Umbilical cord (tissue), 2 donors: ENCODE measurements at places on chromosomes 7 and 10. TPM values are rescaled to one million over a fixed set of nuclear protein-coding genes. Genes with fewer than 3 reads are reported as not detected.

- no peak for DNase-seq
Measured at GRCh38 chr10:71074176-71074755, 138.1 kb upstream of the UNC5B start.

GRCh38 chr10:8978100-8978499 lies 923.6 kb downstream of the GATA3 start:
- DNase-seq = peak; percentile 4

- peak; percentile 23 for DNase-seq
Measured at GRCh38 chr7:16431646-16432424, 10.5 kb upstream of the CRPPA start.

GRCh38 chr10:45376371-45376801 lies 2.4 kb downstream of the ALOX5 start:
- no peak for DNase-seq

- DNase-seq = no peak
Measured at GRCh38 chr7:143447466-143447865, 4.2 kb downstream of the TAS2R60 start.

DNA sequence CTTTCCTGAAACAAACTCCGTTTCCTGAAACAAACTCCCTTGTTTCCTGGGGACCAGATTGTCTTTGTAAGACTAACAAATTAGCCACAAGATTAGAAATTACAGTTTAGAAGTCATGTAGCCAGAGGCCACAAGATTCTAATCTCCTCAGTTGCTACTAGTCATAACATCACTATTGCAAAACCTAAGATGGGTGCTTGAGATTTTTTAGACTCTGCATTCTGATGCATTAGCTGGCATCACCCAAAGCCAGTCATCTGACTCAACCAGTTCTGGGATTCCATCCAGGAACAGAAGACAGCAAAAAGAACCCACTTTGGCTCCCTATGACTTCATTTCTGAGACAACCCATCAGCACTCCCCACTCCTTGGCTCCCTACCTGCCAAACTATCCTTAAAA lies 367.9 kb upstream of the MBL2 start:
- DNase-seq = no peak

DNA sequence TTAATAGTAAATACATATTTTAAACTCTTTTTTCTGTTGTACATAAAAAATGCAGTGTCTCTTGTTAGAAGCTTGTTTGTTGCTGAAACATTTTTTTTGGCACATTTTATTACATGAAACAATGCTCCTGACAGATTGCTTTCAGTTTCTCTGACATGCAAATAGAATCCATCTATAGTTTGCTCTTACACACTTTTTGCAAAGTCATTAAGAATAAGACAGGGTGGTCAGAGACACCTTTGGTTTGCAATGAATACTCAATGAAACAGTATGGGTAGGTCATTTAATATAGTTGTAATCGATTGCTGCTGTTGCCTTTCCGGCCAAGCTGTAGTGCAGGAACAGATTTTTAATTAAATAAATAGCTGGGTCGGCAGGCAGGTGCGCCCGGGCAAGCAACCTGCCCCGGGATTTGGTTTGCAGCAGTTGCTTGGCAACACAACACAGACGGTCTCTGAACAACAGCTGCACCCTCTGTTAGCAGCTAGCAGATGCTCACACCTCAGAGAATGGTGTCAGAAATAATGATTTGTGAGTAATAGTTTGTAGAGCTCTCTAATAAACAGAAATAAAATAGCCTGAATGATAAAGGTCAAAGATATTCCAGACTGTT lies 115.7 kb upstream of the CACNA2D1 start:
- no peak for DNase-seq

DNA sequence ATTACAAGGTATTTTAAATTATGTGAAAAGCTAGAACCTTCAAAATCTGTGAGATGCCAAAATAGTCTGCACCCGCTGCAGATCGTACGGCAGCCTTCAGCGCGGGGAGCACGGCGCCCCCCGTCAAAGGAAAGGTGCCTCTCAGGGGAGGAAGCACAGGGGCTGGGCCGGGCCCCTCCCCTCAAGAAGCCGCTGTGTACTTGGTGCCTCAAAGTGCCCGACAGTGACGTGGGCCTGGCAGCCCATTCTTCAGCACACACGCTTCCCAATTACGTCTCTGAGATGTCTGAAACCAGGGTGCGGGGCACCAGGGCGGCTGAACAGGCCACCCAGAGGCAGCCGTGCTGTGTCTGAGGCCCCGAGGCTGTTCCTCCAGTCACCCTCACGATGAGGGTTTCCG lies 116.1 kb downstream of the INPP5A start:
- DNase-seq = no peak

DNA sequence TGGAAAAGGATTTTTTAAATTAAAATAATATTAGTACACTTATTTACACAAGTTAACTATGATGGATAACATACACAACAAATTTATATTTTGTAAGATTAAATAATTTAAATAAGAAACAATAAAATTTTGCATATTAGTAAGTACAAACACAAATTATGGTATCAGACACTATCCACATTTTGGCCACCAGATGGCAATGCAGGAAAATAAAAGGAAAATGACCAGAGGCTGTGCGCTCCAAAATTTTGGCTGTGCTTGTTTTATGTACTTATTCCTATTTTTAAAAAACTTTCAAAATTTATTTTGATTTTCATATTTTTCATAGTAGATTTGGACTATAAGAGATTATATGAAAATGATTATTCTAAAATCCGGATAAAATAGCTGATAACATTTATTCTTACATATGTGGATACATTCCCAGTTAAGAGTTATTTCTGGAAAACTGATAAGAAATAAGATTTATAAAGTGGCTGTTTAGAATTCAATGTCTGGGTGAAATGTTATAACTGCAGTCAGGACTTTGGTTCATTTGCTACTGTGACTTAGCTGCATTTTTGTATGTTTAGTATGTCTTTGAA lies 274.7 kb upstream of the HGF start:
- peak; percentile 78 for DNase-seq

- peak; percentile 52 for DNase-seq
Measured at GRCh38 chr10:10914144-10914543, 103.5 kb upstream of the CELF2 start.

DNA sequence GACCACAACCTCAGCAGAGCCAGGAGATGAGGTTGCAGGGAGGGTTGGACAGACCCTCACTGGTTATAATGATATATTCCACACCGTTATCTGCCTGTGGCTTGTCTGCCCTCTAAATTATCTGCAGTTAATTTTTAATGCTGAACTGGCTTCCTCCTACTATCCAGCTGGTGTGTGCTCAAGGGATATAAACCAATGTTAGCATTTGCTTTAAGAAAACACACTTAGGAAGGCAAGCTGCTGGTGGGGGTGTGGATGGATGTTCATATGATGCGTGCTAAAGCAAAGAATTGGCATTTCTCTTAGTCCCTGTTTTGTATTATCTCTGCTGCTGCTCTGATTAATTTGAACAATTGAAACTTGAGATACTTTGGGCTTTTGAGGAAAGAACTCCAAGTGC lies 132.2 kb upstream of the NPVF start:
- peak; percentile 66 for DNase-seq

GRCh38 chr7:140229591-140230515 lies 53.1 kb upstream of the KDM7A start:
- no peak for DNase-seq

- DNase-seq = no peak
Measured at GRCh38 chr10:93915598-93915997, 21.8 kb downstream of the SLC35G1 start.

DNA sequence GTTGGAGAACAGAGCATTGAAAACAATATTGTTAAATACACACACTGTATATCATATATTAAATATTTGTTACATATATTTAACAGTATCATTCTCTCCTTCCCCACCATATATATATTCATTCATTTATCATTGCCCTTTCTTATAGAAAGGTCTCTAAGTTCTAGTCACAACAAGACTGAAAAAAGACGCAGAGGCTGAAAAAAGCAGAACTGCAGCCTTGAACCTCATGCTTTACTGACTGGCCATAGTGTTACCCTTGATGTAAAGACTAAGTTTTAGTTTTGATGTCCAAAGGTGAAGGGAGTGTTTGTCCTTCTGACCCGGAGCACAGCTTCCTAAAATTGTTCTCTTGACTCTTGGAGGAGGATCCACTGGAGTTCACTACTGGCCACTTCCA lies 247.9 kb downstream of the PTEN start:
- DNase-seq = no peak

DNA sequence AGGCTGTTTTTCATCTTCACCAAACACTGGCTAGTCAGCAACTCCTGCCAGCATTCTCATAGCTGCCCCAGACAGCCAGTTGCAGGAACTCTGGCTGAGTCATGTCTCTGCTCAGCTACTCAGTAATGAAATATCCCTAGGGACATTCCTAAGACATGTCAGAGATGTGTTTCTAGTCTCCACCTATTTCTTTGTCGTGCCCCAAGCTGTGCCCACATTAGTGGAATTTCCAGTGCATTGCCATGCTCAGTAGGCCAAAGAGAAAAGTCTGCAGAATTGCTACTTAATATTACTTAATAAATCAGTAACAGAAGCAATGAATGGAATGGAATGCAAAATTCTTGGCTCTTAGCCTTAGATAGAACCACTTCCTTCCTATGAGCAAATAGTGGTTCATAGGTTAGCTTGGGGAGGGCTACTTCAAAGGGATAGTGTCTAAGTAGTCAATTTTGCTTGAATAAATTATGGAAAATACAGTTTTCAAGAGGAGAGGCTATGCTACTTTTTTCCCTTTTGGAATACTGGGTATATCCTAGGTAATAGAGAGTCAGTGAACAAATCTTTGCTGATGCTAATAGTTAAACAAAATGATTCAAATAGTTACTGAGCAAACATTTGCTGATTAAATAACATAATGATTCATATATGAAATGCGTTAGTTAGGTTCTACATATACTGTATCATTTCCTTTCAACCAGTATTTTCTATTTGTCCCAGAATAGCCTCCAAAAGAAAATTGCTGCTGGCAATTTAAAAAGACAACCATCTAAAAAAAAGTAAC lies 23.6 kb upstream of the SEMA3C start:
- DNase-seq = peak; percentile 89

GRCh38 chr10:19570120-19570519 lies 246.1 kb upstream of the PLXDC2 start:
- peak; percentile 29 for DNase-seq

- no peak for DNase-seq
Measured at GRCh38 chr10:114437473-114438292, 33.4 kb upstream of the AFAP1L2 start.

- no peak for DNase-seq
Measured at GRCh38 chr7:96778263-96778662, 68.6 kb upstream of the SEM1 start.

DNA sequence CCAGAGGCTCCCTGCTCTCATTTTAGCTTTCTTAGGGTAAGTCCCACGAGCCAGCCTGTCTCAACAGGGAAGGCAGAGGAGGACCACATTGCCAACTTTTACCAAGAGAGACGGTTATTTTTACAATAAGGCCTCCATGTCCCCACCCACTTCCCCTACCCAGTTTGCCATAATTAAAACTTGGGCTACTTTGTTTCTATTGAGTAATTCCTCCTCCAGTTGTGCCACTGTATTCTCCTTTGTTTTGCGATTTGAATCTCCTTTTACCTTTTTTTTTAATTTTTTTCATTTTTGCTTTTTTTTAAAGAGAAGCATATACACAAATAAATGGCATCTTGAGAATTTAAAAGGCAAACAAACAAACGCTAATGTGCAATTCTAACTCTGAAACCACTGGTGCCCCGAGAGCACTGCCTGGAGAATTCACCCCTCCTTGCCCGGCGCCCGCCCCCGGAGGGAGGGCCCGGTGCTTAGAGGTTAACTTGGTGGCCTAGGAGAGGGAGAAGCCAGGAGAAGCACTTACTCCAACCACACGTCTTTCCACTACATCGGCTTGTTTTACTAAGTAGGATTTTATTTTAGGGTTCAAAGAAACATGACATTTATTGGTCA lies 282.3 kb downstream of the USP6NL start:
- no peak for DNase-seq

GRCh38 chr7:155574556-155575290 lies 28.4 kb upstream of the CNPY1 start:
- peak; percentile 13 for DNase-seq

The CNPY1 gene
- 0.96 TPM for total RNA-seq

The ASB10 gene
- not detected for total RNA-seq

The NXPH1 gene
- not detected for total RNA-seq

The MMD2 gene
- 0.24 TPM for total RNA-seq

The STEAP4 gene
- 9.4 TPM for total RNA-seq

The HOXA10 gene
- 14.2 TPM for total RNA-seq

The WNT8B gene
- 0.72 TPM for total RNA-seq

The NANOS1 gene
- total RNA-seq = 3.1 TPM

The GRM3 gene
- total RNA-seq = 1.7 TPM
